Astrocyte (in vitro differentiated cells and primary cell): ENCODE measurements at places on chromosomes 12 and 14. TPM values are rescaled to one million over a fixed set of nuclear protein-coding genes. Genes with fewer than 3 reads are reported as not detected.

GRCh38 chr12:91952916-91953315 lies 192.7 kb downstream of the BTG1 start:
- no peak for DNase-seq

The SCNN1A gene
- 0.94 and 1.3 TPM in 2 replicates for total RNA-seq

The LHX5 gene
- total RNA-seq, result 0.25 TPM in 1 of 2 replicates, not detected in the other

- DNase-seq, result no peak
Observed at GRCh38 chr12:94165670-94166364, 17.4 kb downstream of the PLXNC1 start.

GRCh38 chr12:42873401-42873800 lies 283.9 kb upstream of the PRICKLE1 start:
- peak; percentile 74 for DNase-seq

- no peak for DNase-seq
Observed at GRCh38 chr14:76538648-76539008, 162.7 kb downstream of the ESRRB start.
